ENCODE measurements at places on chromosomes 1 and 21.

DNA sequence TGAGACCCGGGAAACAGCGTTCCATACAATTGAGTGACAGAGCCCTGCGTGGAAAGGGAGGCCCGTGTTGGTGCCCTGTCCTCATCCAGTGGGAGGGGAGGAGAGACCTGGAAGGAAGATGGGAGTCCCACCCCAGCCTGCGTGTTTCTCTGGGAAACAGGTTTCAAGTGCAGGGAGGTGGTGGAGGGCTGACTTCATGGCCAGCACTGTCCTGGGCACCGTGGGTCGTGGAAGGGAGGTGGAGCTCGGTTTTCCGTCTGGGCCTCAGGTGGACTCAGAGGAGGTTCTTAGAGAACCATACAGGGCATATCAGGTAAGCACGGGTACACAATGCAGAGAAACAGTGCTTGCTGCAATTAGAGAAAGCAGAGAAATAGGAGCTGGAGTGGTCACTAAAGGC, 222.6 kb downstream of the CAMTA1 start:
- DNase-seq: no peak

DNA sequence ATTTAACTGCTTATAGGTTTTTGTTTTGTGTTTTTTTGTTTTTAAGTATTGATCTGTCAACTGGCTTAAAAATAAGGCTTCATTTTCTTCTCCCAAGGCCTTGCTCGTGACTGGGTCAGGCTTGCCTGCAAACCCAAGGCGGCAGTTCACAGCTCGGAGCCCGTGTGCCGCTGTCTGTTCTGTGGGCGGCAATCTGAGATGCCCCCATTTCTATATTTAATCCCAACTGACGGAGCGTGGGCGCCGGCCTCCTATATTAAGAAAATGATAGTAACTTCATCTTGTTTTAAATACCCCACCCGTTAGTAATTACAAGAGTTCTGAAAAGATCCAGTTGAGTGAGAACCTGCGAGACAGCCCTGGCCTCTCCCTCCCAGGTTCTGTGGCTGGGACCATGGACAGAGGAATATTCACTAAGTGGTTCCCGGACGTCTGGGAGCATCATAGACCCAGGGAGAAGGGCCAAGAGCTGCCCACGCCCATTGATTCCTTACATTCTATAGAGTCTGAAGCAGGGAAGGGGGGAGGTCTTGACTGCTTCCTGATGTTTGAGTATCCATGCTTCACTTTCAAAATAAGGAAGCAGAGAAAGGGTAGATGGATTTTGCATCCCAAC, 42.6 kb upstream of the GPR153 start:
- no peak for DNase-seq

- DNase-seq: no peak
Observed at GRCh38 chr1:94773931-94774422, 46.2 kb upstream of the SLC44A3 start.

- DNase-seq: no peak
Observed at GRCh38 chr1:243525085-243525487, 269.2 kb downstream of the SDCCAG8 start.

DNA sequence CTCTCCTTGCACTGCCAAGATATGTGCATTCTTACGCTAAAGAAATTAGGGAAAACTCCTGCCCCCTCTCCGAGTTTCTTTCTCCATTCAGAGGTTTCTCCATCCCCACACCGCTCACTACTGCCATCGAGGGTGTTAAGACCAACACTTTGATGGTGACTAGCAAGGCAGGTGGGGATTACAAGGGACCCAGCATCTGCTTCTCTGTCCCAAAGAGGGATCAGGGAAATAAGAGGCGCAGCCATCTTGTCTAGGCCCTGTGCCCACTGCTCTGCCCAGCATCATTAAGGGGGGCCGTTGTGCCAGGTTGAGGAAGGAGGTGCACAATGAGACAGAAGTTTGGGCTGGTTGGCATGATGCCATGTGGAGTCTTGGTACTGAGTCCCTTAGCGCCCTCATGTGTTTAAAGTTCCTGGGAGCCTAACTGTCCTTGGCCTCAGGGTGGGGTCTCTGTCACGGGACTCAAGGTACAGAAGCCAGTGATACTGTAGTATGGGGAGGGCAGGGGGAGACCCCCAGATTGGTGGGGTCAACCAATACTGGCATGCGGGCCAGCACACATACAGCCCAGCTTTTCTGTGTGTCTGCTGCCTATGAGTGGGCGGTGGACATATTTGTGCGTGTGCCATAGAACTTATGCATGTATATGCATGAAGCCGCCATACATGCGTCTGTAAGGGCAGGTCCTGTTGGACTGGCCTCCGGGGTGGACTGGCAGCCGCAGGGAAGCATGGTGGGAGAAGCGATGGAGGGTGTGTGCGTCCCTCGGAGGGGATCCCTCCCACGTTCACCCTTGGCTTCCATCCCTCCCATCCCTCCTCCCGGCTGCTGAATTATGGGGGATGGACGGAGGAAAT, 5.5 kb downstream of the EFNA3 start:
- peak; percentile 68 for DNase-seq

- DNase-seq: no peak
Observed at GRCh38 chr1:234780112-234780511, 170.1 kb upstream of the IRF2BP2 start.

DNA sequence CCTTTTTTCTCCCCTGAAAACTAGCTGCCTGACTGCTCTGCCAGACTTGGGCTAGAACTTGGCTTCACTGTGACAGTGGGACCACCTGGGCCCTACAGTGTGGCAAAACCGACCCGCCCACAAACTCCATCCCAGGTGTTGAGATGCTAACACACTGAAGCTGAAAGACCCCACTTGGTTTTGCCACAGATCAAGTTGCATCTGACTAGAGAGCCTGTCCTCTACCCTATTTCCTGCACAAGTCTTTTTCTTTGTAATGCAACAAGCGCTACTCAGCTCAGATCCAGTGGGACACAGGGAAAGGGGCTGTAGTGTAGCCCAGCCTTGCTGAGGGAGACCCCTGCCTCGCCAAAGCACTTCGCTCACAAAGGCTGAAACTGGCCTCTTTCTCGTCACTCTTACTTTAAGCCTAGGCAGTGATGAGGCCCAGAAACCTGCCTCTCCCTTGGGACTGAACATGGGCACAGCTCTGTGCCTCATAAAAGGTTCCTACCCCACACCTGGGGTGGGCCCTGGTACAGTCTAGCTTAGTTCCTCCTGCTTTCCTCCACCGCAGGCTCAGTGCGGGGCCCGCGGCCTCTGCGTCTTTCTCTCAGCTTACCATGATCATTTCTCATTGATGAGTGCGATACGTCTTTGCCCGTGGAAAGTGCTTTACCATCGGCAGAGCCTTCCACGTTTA, 9.7 kb downstream of the ALPL start:
- no peak for DNase-seq

- no peak for DNase-seq
Observed at GRCh38 chr1:158564608-158565007, 5.8 kb downstream of the OR6P1 start.

GRCh38 chr1:150406483-150406882, 42.5 kb downstream of the RPRD2 start:
- DNase-seq: no peak

GRCh38 chr1:167227934-167228378, 7.3 kb downstream of the POU2F1 start:
- DNase-seq: no peak

- DNase-seq: peak; percentile 67
Observed at GRCh38 chr1:209435654-209436566, 147.6 kb upstream of the CAMK1G start.

DNA sequence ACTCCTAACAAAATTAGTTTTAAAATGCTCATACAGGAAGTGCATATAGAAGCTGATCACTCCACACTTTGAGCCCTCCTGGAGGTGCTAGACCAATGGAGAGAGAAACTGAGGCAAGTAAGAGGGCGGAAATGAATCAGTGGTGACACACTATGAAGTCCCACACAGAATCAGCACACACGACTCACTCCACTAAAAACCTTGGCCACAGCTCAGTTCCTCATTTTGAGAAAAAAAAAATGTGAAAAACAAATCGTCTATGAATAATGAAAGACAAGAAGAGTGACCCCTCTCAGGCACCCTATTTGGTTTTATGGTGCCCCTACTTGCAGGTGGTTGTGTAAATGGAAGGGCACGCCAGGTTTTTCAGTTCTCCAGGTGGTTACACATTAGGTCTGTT, 675.1 kb upstream of the BRINP3 start:
- no peak for DNase-seq

- DNase-seq: no peak
Observed at GRCh38 chr1:162072740-162073139, 3.2 kb downstream of the NOS1AP start.

DNA sequence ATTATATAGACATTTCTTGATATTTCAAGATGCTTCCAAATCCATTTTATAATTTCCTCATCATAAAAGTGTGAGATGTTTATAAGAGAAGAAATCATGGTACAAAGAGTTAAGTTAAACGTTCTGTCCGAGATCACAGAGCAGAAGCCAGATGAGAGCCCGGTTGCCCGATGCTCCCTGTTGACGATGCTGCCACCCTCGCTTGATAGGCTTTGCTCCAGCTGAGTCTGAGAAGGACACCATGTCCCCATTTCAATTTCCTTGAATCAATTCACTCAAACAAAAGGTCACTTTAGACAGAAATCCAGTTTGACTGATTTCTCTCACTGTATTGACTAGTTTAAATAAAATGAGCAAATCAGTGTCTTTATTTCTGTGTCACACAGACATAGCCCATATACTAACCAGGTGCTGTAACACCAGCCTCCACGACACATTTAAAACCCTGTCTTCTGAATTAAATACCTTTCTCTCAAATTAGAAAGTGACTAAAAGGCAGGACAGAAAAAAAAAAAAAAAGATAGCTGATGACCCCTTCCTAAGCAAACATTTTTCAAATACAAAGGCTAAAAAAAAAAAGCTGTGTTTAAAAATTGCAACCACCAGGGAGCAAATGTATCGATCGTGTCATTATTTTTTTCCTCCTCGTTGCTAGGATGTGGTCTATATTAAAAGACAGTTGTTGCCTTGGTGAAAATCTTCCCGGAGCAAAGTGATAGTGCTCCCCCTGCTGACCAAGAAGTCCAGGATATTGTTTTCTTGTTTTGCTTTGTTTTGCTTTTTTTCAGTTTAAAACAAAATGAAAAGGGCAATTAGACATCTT, 35.2 kb downstream of the DNASE2B start:
- peak; percentile 78 for DNase-seq

GRCh38 chr1:109046671-109047070, 4.8 kb upstream of the WDR47 start:
- DNase-seq: no peak

GRCh38 chr1:113442131-113442530, 51.8 kb downstream of the MAGI3 start:
- no peak for DNase-seq

DNA sequence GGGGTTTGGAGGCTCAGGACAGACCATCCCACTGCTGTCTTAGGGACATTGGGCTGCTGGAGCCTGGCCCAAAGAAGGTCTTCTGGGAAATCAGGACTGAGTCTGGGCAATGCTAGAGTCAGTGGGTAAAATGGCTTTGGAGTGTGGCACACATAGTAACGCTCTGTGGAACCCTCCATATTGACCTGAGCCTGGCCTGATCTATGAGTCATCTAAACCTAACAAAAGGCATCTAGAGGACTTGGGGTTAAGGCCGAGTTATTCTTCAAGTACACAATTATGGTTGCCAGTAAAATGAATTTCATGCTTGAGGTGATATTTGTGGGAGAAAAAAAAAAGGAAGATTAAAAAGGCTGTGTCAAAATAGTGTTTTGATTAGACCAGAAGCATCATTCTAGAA, 77.7 kb downstream of the ST6GALNAC5 start:
- DNase-seq: no peak

- no peak for DNase-seq
Observed at GRCh38 chr1:38541223-38541622, 318.3 kb downstream of the RRAGC start.

DNA sequence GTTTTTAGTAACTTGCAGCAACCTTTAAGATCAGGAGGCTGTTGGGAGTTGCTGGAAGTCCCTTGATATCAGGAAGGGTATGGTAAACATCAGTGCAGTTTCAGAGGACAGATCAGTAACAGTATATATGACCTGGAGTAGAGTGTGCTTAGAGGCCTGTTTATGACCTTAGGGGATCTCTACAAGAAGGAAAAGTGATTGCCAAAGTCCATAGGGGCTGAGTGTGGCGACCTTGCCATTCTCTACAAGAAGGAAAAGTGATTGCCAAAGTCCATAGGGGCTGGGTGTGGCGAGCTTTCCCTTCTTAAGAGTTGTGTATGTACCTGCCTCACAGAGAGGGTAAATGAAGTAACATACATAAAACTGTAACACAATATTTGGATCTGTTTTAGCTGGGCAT, 28.5 kb upstream of the AXDND1 start:
- DNase-seq: no peak

DNA sequence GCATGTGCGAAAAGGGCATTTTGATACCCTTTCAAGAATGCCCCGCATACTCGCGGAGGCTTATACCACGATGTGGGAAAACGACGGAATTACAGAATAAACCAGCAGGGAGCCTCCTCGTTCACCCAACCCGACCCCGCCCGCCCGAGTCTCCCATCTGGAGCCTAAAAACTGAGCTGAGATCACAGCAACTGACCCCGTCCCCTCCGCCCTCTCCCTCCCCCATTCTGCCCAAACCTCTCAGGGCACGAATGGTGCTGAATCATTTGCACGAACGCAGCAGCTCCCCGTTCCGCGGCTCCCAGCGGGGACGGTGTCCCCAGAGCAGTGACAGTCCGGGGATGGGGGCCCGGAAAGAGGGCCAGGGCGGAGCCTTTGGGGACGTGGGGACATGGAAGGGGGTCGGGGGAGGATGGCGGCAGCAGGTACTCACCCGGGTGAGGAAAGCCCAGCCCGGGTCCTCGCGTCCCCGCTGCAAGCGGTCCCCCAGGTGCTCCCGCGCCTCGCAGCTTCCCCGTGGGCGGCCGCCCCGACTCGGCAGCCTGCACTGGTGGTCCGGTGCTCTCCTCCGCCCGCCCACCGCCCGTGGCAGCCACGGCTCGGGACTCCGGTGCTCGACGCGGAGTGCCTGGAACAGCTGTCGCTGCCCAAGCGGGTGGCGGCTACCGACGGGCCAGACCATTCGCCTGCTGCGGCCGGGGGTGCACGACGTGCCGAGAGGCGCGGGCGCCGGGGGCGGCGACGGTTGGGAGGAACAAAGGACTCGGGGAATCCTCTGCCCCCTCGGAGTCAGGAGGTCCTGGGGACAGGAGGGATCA, at the start of gene TTLL7:
TTLL7 (minus strand) TSS at position 635 of the 818 bp plus-strand sequence. CDS start 46,921 bp downstream, outside the sequence.
- peak; percentile 81 for DNase-seq

DNA sequence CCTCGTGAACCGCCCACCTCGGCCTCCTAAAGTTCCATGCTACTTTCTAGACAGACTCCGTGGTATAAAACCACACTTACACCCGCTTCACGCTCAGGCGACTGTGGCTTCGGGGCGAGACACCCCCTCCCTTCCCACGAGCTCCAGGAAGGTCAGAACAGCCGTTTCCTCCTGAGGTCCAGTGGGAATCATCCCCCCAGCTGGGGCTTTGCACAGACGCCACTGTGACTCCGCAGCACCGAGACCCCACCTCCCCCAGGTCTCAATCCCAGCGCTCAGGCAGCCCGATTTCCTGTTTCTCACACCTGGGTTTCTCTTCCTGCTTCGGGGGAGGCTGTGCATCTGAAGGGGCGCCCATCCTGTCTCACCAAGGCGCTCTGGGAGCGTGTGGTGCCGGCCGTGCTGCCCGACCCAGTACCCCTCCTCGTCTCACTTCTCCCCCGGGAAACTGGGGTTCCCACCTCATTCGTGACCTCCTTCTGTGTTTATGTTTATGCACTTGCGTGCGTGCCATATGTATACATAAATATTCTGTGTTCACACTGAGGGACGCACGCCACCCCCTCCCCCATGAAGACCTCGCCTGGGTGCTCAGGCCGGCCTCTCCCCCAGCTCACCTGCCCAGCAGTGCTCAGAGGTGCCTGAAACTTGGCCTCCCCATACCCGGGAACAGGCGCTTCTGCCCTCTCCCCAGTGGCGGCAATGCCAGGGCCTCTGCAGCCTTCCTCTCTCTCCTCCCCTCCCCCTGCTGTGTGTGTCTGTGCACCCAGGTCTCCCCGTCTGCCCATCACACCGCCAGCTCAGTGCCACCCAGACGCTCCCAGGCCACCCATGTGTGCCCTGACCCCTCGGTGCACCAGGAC, 14.6 kb downstream of the SLC35E2B start:
- peak; percentile 82 for DNase-seq

Data from activated effector memory CD4-positive, alpha-beta T cell treated with anti-CD3 and anti-CD28 coated beads, Interleukin-2, amount 50 U/mL, for 16 hours (primary cell).